ENCODE measurements at places on chromosomes 7 and 10.

- DNase-seq = no peak
Measured at GRCh38 chr10:112429654-112430230, 17.0 kb downstream of the ZDHHC6 start.

GRCh38 chr7:43462836-43463235, 120.1 kb upstream of the STK17A start:
- no peak for DNase-seq

DNA sequence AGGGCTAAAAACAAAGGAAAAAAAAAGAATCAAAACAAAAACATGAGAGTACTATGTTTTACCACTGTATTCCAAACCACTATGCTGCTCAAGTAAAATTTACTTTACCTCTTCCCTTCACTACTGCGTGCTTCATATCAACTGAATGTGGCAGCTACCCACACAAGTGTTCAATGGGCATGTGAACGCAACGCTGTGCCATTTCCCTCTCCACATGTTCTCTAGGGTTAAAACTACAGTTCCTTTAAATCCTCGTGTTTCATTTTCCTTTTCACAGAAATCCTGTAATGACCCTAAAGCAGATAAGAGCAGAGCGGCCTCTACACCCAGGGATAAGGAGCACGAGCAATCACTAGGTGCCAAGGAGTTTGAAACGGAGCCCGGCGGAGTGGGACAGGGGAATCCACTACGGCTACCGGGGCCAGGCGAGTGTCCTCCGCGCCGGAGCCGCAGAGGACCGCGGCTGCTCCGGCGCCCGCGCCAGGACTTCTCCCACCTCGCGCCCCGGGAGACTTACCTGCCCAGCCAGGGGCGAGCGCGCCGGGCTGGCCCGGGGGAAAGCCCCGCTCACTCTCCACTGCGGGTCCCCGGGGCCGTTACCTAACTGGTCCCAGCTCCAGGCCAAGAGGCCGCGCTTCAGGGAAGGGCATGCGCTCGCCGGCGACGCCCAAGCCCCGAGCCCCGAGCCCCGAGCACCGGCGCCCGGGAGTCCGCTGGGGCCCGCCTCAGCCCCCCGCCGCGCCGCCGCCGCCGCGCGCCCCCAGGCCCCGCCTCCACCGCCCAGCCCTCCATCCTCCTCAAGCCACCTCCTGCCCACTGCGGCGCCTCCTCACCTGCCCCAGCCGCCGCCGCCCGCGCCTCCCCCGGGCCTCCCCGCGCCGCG, 711 bp downstream of the NAMPT start:
- DNase-seq = peak; percentile 11

- no peak for DNase-seq
Measured at GRCh38 chr10:32234471-32234870, 112.5 kb downstream of the EPC1 start.

DNA sequence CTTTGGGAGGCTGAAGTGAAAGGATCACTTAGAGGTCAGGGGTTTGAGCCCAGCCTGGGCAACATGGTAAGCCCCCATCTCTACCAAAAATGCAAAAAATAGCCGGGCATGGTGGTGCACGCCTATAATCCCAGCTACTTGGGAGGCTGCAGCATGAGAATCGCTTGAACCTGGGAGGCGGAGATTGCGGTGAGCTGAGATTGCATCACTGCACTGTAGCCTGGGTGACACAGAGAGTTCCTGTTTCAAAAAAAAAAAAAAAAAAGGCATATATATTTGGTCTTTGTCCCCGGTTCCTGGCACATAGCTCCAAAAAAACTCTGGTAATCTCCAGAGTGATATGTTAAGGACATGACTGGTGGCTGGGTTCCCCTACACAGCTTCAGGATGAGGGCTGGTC, 147.3 kb downstream of the SEC23IP start:
- DNase-seq = no peak

DNA sequence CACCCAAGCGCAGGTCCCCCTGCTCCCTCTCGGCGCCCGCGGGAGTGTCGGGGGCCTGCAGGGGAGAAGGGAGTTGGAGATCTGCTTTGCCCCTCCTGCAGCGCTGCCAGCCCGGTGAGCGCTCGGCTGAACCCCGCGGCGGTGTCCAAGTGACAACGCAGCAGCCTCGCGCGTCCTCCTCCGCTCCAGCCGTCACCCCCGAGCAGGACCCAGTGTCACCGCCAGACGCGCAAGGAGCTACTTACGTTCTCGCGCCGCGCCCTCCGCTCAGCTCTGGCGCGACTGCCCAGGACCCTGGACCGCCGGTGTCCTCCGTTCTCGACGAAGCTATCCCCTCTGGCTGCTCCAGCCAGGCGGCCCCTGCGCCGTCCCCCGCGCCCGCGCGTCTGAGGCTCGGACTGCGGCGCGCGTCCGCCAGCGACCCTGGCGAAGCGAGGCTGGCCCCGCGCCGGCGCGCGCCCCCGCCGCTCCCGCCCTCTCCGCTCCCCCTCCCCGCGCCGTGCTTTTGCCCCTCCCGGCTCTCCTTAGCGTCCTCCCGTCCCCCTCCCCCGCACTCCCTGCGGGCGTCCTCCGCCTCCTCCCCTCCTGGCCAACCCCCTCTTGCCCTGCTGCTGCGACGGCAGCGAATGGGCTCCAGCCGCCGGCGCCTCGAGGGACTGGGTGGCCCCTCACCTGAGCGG, at the start of gene NRCAM:
NRCAM (minus strand) TSS at position 439 of the 680 bp plus-strand sequence. CDS start 216,372 bp downstream, outside the sequence.
- DNase-seq = no peak

DNA sequence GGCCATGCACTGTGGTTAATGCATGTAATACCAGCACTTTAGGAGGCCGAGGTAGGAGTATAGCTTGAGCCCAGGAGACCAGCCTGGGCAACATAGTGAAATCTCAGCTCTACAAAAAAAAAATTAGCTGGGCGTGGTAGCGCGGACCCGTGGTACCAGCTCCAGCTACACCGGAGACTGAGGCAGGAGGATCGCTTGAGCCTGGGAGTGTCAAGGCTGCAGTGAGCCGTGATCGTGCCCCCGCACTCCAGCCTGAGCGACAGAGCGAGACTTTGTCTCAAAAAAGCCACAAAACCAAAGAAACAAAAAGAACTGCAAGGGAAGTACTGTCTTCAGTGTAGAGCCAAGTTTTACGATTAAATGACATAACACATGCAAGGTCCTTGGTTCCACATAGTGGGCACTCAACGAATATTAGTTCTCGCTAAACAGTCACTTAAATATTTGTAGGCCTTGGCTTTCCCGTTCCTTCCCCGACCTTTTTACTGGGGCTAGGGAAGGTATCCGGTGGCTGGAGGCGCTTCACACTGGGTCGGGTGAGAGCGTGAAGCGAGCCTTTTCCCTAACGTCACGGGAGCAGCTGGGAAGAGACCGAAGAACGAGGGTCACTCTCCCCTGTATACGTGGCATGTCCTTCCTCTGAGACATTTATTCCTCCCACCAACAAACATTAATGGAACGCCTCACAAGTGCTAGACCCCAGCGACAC, 993 bp upstream of the SND1 start:
- no peak for DNase-seq

- DNase-seq = no peak
Measured at GRCh38 chr10:113240736-113241135, 290.7 kb downstream of the TCF7L2 start.

DNA sequence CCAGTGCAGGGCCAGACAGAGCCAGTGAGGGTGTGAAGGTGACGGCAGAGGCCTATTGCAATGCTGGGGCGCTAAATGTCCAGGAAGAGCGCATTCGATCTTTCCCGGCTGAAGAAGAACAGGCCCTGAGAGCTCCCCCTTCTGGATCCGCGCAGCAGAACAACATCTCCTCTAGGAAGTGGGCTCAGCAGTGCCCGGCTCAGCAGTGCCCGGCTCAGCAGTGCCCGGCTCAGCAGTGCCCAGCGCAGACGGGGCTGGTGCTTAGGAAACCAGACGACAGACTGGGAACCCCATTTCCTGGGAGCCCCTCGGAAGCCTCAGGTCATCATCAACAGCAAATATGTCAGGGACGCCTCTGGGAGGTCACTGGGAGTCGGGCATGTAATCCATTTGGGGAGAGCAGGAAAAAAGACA, 4.7 kb upstream of the NOS3 start:
- DNase-seq = peak; percentile 29

DNA sequence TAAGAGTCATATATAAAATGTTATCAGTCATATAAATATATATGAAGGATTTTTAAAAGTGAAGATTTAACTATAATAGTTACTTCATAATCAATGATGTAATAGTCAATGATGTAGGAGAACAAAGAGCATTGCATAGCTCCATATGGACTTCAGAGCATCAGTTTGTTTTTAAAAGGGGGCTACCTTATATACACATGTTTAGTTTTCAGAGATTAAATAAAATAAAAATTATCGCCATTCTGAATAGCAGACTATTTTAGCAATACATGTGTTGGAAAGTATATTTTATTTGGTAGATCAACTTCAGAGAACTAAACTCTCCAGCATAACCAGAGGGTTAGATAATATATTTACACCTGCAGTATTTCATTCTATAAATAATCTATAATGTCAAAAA, 29.1 kb upstream of the EPC1 start:
- no peak for DNase-seq

DNA sequence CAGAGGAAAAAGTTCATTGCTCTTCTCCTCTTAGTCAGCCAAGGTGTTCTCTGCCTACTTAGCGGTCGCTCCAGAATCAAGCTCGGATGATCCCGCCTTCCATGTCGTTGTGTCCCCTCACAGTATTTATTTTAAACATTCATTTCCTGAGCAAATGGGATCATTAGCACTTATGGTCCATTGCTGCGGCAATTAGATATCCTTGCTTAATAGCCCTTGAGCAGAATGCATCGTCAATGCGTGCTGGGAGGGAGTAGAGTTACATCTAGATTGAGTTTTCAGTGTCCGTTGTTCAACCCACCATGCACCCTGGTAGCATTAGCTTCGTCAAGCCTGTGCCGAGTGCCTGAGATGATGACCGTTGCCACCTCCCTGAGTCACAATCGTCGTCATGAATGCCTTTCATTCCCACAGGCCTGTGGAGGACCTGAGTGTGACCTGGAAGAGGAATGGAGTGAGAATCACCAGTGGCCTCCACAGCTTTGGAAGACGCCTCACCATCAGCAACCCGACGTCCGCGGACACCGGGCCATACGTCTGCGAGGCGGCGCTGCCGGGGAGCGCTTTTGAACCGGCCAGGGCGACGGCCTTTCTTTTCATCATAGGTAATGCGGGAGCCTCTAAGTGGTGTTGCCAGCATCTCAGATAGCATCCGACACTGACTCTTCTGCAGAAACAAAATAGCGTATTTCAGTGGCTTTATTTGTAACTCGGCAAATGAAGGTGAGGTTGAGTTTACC, 650.4 kb downstream of the SDK1 start:
- no peak for DNase-seq

DNA sequence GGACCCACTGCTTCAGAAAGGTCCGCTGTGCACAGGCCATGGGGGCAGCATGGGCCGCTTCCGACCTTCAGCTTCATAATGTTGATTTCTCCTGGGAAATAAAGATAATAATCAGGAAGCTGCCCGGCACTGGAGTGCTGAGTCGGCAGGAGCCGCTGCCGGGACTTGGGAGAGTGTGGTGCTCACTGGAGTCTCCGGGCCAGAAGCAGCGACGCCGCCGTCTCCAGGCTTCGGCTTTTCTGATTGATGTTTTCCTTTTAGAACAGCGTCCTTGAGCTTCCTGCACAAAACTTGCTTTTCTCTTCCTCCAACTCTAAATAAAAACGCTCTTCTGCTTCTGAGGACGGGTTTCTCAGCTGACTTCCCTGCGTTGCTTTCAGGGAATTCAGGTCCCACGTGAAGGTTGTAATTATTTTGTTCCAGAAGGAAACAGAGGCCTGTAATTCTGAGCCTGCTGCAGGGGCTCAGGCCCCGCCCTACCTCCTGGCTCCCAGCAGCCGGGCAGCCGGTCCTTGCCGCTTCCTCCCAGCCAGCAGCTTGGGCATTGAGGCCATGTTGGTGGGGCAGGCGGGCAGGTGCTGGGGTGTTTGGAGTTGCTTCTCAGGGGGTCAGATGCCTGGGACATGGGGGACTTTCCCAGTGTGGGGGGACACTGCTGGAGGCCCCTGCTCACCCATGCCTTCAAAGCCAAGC, 14.7 kb downstream of the PWWP2B start:
- no peak for DNase-seq

GRCh38 chr7:73888959-73889358, 28.0 kb downstream of the TMEM270 start:
- no peak for DNase-seq

DNA sequence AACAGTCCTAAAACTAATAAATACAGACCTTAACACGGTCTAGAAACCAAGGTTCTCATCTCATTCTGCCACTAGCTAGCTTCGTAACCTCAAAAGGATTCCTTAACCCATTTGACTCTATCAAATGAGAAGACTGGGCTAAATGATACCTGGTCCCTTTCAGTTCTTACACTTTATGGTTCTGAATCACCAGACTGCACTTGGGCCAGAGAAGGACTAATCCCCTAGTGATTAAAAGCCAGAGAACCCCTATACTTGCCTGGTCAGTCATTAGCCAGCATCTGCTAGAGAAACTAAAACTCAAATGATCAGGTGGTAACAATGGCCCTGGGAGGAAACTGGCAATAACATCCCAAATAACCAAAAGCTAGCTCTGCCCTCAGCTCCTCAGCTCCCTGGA, 16.8 kb downstream of the TMEM243 start:
- no peak for DNase-seq

DNA sequence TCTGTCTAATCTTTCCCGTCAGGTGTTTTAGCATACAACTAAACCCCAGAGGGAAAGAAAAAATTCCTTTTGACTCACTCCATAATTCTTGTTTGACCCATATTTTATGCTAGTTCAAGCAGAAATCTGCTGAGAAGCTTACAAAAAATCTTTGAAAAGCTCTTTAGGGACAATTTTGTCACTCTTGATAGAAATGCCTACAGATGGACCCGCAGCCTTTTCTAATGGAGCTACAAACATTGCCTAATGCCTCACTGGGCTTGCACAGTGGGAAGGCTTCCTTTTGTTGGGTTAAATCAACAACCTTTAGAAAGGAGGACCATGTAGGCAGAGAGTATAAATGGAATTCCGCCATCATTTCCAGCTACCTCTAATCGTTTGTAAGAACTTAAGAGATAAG, 344.5 kb downstream of the PCLO start:
- no peak for DNase-seq

- no peak for DNase-seq
Measured at GRCh38 chr10:118732245-118733165, 22.3 kb downstream of the CACUL1 start.

DNA sequence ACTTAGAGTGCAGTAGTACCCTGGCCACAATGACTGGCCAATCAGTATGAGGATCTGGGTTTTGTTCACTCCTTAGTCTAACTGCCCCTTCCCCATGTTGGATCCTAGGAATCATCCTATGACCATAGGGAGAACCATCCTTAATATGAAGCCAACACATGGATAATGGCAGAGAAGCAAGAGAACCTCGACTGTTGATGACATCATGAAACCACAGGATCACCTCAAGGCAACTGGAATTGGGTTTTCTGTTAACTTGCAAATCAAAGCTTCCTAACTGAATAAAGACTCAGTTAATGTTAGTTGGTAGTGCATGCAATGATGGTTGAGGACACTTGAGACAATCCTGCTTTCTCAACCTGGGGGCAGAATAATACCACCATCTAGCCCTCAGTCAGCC, 3.3 kb upstream of the PRXL2A start:
- DNase-seq = no peak

All from GF-D8 (cell line).